NCI-H2081 treated with DMSO at 0.1 percent for 48 hours (cell line): ENCODE measurements at places on chromosomes 2 and 18.

GRCh38 chr2:196980001-196980400 is 53.5 kb upstream of the PGAP1 start:
- DNase-seq: no peak

DNA sequence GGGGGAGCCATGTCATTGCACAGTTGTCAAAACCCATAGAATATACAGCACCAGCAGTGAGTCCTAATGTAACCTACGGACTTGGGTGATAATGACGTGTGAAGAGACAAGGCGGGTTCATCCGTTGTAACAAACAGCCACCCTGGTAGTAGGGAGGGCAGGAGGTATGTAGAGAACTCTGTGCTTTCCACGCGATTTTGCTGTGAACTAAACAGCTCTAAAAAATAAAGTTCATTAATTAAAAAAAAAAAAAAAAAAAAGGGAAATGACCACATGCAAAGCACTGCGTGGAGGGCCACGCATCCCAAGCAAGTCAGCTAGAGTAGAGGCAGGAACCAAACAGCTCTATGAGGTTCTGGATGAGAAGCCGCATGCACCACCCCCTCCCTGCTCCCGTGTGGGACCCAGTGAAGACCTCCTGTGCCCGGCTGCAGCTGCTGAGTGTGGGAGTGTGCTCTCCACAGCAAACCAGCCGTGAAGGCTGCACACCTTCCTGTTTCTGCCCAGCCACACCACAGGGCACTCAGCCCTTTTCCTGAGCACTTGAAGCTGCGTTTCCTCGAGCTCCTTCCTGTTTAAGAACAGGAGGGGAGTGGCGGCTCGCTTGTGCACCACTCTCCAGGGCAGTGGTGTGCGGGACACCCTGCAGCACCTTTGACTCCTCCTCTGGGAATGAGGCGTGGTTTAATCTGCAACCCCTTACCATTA is 65.6 kb downstream of the ODC1 start:
- no peak for DNase-seq

DNA sequence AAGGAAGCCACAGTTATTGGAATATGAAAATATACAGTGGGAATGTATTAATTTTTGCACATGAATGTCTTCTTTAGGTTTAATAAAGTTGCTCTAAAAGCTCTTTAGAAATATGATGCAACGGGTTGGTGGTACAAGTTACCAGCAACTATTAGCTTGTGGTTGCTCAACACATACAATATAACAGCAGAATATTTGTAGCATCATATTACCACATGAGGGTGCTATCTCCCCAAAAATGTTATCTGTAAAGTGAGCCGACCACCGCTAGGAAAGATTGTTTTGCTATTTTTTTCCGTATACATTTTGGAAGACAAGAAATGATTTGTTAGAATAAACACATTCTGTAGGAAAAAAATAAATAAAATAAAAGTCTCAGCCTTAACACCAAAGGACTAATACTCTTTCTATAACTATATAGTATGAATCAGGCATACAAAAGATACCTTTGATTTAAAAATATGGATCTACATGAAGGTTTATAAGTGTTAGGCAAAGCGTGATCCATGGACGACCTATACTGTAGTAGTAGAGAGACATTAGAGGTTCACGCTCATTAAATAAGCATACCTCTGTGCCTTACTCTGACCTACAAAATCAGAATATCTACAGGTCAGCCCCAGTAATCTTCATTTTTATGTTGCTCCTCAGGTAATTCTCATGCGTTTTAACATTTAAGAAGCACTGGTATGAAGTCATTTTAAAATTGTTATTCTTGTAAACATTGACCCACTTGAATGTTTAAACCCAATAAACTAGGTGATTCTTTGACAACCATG is 1110.6 kb upstream of the ACVR2A start:
- no peak for DNase-seq

DNA sequence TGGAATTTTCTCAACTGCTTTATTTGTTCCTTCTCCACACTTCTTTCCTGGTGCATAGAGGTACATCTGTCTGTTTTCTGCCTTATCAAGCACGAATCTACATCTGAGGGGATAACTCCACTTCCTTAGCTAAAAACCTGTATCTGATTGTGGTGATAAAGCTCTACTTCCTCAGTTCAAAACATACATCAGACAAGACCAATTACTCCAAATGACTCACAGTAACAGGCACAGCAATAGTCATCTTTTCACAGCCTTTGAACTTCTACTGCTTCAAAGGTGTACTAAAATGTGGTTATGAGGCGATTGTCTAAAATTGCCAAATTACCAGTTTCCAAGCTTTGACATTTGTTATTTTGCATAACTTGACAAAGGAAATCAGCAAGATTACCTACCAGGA is 803.6 kb upstream of the ZEB2 start:
- no peak for DNase-seq

- DNase-seq: no peak
Measured at GRCh38 chr2:194383401-194383800, 1273.6 kb upstream of the SLC39A10 start.
